ENCODE measurements at places on chromosomes 12 and 14.
A peak's percentile ranks its signal among the peaks of the same experiment; 100 is the strongest.

DNA sequence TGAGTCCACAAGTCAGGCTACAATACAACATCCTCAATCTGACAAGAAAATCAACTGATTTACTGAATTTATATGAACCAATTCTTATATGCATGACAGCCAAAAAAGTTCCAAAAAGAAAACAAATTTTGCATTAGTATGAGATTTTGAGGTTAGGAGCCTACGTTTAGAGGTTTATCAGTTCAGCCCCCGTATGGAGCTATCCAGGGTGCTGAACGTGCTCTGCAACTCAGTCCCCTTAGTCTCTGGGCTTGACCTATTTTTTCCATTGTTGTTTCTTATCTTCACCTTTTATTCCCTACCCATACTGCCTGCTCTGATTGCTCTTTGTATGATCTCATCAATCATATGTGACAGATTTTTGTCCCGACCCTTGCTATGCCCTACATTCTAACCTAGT is 693.0 kb downstream of the NRXN3 start:
- no peak for DNase-seq

- no peak for DNase-seq
These were observed 21.8 kb upstream of the KLRD1 start for GRCh38 chr12:10285919-10286318.

- no peak for DNase-seq
These were observed 204.3 kb downstream of the AEBP2 start for GRCh38 chr12:19643635-19644034.

DNA sequence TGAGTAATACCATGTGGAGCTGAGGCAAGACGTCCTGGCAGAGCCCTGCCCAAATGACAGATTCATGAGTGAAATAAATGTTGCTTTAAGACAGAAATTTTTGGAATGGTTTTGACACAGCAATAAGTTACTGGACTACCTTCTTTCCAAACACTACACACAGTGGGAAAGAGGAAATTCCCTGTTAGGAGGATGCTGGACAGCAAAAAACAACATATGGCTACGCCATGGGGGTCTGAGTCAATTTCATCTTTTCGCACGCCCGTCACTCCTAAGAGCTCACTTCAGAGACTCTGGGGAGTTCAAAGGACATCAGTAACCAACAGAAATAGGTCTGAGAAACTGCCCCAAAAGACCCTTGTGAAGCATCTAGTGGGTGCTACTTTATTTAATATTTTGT is 55.4 kb downstream of the TMEM132C start:
- no peak for DNase-seq

GRCh38 chr12:75913502-75914351 is 117.8 kb downstream of the PHLDA1 start:
- DNase-seq: no peak

GRCh38 chr12:113235976-113236375 is 14.7 kb downstream of the TPCN1 start:
- DNase-seq: no peak

DNA sequence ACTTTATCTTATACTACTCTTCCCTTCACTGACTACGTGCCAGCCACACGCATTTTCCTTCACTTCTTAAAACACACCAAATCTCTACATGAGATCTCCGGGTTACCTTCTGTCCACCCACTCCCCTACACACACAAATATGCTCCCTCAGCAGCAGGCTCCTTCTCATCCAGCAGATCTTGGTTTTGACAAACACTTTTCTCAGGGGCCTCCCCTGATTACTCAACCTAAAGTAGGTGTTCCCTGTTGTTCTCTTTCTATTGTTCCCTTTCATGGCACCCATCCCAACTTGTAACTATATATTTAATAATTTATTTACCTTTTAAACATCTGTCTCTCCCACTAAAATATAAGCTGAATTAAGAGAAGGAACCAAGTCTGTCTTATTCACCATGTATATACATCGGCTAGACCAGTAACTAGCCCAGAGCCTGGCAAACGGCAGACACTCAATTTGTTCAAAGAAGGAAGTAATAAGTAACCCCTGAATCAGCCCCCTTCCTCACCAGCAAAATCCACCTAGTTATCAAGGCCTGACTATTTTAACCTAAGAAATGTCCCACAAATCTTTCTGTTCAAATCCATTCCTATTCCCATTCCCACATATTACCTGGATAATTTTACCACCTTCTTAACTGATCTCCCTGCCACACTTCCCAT is 2.7 kb downstream of the C2CD5 start:
- DNase-seq: no peak

DNA sequence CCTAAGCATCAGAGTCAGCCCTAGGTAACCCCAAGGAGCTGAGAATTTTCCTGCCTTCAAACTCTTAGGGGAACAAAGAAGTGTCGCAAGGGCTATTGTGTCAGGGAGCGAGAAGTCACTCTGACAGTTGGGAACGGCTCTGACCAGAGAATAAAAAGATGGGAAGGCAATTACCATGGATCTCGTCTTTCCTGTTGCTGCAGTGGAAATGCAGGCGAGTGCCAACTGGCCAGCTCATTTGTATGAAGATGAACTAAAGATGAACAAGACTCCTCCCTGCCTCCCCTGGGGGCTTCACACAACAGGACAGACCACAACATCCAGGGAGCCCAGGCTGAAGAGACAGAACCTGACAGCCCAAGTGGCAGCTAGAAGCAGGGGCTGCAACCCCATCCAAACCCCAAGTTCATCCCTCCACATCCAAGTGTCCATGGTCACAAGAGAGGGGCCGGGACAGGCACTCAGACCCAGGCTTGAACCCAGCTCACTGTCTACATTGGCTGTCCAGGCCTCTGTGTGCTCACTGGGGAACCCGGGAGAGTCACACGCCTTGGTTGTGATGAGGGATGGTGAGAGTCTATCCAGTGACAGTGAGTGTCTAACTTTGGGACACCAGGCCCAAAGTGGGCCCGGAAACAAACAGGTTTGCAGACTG is 322.4 kb downstream of the BCL11B start:
- DNase-seq: no peak

DNA sequence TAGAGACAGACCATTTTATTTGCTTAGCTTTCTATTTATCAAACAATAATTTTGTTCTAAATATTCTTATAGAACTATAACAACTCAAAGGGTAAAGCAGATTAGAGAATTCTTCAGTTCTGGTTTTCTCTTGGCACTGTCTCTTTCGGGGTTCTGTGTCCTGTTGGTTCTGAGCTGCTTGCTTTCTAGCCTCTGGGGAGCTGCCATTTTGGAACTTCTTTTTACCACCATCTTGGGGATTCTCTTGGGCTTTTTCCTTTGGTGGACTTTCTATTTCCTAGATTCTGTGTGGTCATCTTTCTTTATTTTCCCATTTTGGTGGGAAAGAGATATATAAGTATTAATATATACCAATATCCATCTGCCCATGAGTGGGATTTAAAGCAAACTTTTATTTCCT is 467.7 kb downstream of the PCNX1 start:
- DNase-seq: no peak

GRCh38 chr12:99057670-99058069 is 412.6 kb downstream of the APAF1 start:
- no peak for DNase-seq

GRCh38 chr14:65566820-65567522 is 154.4 kb downstream of the FUT8 start:
- DNase-seq: no peak

DNA sequence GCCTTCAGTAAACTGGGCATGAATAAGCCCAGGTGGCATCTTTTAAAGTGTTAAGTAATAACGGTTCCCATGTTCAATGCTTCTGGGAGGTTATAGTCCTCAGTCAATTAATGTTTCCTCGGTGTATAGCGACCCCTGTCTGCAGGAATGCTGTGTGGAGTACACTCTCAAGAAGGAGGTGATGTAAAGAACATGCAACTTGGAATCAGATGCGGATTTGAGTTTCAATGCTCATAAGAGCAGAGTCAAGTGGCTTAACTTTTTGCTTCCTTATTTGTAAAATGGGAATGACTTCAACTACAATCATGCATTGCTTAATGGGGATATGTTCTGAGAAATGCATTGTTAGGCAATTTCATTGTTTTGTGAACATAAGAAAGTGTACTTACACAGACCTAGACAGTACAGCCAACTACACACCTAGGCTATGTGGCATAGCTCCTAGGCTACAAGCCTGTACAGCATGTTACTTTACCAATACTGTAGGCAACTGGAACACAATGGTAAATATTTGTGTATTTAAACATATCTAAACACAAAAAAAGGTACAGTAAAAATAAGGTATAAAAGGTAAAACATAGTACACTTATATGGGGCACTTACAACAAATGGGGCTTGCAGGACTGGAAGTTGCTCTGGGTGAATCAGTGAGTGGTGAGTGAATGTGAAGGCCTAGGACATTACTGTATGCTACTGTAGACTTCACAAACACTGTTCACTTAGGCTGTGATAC is 6.7 kb upstream of the MRPS35 start:
- DNase-seq: peak; percentile 23

DNA sequence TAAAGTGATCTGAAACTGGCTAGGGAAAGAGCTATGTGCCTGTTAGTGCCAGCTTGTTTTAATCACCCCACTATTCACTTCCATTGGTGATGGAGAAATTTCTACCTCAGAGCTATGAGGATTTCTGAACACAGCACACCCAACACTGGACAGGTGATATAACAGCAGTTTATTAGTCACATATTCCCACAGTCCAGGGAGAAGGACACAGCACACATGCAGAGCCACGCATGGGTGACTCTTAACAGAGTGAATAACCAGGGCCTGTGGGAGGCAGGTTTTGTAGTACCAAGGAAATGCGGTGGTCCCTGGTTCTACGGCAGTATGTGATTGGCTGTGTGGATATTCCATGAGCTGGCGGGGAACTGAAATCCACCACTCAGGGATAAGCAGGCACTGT is 455.1 kb downstream of the BTG1 start:
- no peak for DNase-seq

GRCh38 chr14:99497894-99498293 is 16.7 kb downstream of the CCNK start:
- DNase-seq: no peak

- DNase-seq: peak; percentile 30
These were observed at the start of gene SLC2A3 for GRCh38 chr12:7935590-7936581. SLC2A3 (minus strand) TSS chr12:7936187; CDS start chr12:7936034, 153 bp downstream.

DNA sequence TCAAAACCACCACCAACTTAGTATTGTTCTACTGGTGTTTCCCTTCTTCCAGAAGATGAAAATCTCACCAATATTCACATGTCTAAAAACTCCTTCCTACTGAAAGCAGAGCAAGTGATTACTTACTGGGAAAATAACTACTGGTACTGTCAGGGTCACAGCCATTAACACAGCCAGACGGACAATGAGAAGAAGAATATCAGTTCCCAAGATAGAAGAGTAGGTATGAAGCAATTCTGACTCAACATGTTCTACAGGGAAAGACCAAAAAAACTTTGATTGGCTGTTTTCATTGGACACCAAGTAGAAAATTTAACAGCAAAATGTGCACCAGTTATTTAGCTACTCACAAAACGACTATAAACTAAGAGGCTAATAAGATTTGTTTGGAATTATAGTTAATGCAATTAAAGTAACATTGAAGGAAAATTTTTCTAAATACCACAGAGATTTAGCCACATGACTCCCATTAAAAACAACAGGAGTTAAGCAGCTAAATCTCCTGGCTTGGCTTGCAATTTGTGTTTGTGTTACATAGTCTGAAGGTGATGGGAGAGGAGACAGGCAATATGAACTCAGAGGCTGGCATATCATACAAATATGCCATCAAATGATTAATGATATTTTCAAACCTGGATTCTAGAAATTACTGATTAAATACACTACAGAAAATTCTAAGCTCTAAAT is 9.5 kb downstream of the SLC38A2 start:
- no peak for DNase-seq

- no peak for DNase-seq
These were observed 75.9 kb upstream of the CRY1 start for GRCh38 chr12:107169200-107169599.

- no peak for DNase-seq
These were observed 39.8 kb downstream of the NOPCHAP1 start for GRCh38 chr12:105025890-105026289.

GRCh38 chr12:103672401-103673119 is 85.5 kb downstream of the STAB2 start:
- DNase-seq: no peak

DNA sequence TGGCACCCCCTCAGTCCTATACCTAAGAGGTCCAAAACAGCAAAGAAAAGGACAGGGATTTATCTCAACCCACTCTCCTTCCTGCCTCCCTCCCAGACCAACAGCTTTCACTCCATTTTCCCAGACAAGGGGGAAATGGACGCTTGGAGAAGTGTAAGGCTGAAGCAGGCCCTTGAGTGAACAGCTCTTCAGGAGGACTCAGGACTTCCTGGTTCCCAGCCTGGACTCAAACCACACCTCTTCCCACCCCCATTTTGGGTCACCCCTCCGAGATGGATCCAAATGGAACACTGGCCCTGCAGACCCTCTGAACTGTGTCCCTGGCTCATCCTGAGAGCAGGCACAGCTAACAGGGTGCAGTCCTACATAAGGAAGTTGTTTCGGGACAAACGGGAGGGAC is 2.7 kb downstream of the KMT2D start:
- no peak for DNase-seq

DNA sequence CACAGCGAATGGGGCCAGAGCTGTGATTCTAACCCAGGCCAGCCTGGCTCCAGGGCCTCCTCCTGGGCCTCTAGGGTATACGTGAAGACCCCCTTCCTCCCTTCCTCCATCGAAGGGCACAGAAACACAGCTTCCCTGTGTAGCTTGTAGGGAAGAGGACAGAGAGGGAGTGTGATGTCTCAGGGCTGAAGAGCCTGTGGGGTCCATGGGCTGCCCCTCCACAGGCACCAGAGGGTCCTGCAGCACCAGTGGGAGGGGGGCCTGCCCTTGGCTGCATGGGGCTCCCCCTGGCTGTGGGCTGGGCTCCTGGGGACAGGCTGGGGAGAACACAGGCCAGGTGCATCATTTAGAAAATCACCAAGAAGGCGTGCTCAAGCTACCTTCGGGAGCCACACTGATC is 178.5 kb downstream of the CALM1 start:
- no peak for DNase-seq

DNA sequence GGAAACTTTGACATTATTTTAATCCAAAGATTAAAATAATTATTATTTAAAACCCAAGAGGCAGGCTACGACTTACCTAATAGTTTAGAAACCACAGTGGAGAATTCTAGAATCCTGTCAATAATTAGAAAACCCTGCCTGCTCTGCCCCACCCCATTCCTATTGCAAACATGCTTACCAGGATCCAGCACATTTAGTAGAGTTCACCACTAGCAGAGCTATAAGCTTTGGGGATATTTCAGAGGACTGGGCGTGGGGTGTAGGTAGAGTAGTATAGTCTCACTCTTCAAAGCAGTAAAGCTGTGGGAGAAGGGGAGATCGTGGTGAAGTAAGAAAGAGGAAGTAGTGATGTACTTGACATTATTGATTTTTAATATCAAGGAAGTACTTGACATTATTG is 100.3 kb downstream of the FIGNL2 start:
- DNase-seq: no peak

DNA sequence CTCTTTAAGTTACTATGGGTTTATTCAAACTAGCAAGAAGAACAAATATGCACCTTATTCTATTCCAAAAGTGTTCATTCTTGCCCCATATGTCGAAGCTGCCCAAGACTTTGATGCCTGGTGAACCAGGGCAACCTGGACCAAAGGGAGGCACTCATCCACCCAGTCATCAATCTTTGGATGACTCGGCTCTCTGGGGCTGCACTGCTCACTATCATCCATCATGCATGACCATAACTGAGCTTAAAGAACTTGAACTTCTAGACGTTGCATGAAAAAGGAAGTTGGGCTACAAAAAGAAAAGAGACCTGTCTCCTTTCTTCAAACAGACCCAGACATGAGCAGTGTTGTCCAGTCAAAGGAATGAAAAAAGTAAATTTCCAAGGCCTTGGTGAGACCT is 1.2 kb downstream of the KRT4 start:
- DNase-seq: no peak

- DNase-seq: no peak
These were observed 59.7 kb downstream of the PRIMA1 start for GRCh38 chr14:93728651-93729016.

GRCh38 chr12:52285172-52285745 is 6.1 kb downstream of the KRT81 start:
- no peak for DNase-seq

Data from activated T-helper 1 cell treated with anti-CD3 and anti-CD28 coated beads, Interleukin-2, amount 50 U/mL, for 16 hours (primary cell).